ENCODE measurements at places on chromosomes 2 and 18.

DNA sequence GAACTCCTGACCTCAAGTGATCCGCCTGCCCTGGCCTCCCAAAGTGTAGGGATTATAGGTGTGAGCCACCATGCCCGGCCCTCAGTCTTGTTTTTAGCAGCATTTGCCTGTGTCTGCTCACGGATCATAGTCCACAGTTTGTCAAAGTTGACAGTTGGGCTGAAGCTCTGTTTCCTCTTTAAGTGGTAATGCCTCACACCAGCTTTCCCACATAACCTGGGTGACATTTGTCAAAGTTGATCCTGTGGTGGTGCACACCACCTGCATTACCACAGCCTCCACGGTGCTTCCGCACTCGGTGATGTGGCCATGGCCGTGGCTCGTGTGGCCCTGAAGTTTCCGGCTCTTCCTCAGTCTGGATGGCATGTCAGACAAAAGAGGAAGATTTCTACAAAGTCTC is 27.1 kb downstream of the RAB31 start:
- DNase-seq, result no peak

DNA sequence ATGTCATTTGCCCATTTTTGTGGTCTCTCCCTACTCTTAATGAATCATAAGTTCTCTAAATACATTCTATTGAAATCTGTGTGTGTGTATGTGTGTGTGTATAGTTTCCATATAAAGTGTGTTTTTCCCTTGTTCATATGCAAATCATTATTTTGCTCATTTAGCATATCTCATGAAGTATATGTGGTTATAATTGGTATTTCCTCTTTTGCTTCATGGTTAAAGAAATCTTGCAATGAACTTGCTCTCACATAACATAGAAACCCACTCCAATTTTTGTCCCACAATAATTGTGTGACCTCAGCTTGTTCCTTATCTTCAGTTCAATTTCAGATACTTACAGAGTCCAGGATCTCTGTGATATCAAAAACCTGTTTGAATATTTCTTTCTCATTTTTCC is 1.2 kb downstream of the CPO start:
- no peak for DNase-seq

- no peak for DNase-seq
Observed at GRCh38 chr18:36711813-36712444, 116.9 kb downstream of the TPGS2 start.

DNA sequence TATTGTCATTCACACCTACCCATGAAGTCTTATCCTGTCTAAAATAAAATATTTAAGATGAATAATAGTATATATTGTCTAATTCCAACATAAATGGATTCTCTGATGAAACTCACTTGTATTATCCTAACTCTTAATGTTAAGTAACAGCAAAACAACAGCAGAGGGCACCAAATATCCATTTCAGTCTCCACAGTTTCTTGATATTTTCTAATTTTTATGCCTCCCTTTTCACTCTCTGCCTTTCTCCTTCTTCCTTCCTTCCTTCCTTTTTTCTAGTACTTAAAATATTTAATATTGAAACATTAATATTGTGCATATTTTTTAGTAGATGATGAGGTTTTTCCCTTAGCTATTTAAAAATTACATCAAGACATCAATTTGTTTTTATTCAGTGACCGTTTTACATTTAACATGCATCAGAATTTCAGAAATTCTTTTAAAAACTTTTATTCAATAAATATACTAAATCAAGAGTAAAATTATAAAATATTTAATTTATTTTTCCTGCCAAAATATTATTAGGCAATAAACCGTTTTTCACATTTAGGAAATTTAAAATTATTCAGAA is 97.6 kb downstream of the WDR7 start:
- DNase-seq, result no peak

GRCh38 chr2:19205983-19206533 is 152.4 kb downstream of the OSR1 start:
- DNase-seq, result no peak

GRCh38 chr2:231696004-231696367 is 12.3 kb upstream of the PTMA start:
- no peak for DNase-seq

- peak; percentile 17 for DNase-seq
Observed at GRCh38 chr2:26668856-26669750, 23.4 kb upstream of the KCNK3 start.

- DNase-seq, result no peak
Observed at GRCh38 chr18:79772865-79773696, 24.7 kb upstream of the KCNG2 start.

DNA sequence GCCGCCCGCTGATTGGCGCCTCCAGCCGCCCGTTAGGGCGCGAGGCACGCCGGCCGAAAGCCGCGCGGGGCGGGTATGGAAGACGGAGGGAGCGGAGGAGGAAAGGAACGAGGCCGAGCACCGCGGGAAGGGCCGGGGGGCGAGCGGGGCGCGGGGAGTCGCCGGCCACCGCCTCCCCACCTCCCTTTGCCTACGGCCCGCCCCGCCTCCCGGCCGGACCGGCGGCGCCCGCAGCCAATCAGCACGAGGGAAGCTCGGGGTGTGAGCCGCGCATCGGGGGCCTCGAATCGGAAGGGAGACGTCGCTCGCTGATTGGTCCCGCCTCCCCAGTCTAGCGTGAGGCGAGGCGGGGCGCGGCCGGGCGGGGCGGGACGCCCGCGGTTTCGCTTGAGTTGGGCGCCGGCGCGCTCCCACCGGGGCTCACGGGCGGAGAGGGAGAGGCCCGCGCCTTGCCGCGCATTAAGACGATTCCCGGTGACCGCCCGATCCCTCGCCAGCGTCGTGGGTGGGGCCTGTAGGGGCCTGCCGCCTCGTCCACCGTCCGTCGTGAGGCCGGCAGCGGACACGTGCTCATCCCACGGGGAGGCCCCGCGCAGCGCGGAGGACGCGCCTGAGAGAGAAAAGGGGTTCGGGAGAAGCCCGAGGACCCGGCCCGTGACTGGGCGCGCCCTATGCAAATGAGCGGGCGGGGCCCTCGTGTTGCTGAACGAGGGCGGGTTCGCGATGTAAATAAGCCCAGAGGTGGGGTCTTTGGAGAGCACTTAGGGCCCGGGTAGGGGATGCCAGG is 665 bp upstream of the SMAD2 start:
- peak; percentile 97 for DNase-seq

DNA sequence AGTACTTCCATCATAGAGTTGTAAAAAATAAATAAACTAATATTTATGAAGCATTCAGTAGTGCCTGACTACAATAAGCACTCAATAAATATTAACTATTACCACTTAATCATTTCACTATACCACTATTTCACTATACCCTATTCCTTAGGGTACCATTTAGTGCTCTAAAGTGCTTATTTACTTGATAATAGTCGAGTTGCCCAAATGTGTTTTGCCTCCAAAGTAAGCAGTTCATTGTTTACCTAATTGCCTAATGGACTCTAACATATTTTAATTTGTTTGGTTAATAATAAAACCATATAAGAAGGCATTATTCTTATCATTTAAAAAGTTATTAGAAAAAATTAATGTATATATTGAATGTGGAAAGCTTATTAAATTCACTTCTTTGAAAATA is 33.0 kb upstream of the MAP2 start:
- DNase-seq, result no peak

- DNase-seq, result no peak
Observed at GRCh38 chr2:1849450-1849849, 105.1 kb upstream of the PXDN start.

All from ecto neural progenitor cell (in vitro differentiated cells).